NCI-H1436 treated with DMSO at 0.1 percent for 48 hours (cell line): ENCODE measurements at places on chromosomes 5 and 9.

- no peak for DNase-seq
Observed at GRCh38 chr5:172435362-172436077, 18.8 kb downstream of the SH3PXD2B start.

- peak; percentile 46 for DNase-seq
Observed at GRCh38 chr9:107637421-107638420, 148.2 kb upstream of the KLF4 start.

DNA sequence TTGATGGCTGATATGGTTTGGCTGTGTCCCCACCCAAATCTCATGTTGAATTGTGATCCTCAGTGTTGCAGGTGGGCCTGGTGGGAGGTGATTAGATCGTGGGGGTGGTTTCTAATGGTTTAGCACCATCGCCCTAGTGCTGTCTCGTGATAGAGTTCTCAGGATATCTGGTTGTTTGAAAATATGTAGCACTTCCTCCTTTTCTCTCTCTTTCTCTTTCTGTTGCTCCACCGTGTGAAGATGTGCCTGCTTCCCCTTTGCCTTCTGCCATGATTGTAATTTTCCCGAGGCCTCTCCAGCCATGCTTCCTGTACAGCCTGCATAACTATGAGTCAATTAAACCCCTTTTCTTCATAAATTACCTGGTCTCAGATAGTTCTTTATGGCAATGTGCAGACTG lies 111.6 kb downstream of the SREK1 start:
- DNase-seq, result no peak

DNA sequence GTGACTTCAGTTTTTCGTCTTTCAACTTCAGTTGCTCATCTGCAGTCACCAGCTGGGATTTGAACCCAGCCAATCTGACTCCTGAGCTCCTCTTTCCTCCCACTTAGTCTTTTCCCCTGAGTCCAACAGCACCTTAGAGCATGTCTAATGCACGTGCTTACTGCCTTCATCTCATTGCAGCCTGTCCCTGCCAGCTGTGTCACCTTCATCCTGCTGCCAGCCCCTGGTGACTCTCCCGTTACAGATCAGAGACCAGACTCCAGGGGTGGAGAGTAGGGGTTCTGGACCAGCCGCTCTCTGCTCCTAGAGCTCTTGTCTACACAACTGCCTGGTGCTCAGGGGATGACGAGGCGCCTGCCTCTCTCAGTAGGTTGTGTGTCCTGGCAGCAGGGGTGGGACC lies 132.9 kb upstream of the LMX1B start:
- no peak for DNase-seq

DNA sequence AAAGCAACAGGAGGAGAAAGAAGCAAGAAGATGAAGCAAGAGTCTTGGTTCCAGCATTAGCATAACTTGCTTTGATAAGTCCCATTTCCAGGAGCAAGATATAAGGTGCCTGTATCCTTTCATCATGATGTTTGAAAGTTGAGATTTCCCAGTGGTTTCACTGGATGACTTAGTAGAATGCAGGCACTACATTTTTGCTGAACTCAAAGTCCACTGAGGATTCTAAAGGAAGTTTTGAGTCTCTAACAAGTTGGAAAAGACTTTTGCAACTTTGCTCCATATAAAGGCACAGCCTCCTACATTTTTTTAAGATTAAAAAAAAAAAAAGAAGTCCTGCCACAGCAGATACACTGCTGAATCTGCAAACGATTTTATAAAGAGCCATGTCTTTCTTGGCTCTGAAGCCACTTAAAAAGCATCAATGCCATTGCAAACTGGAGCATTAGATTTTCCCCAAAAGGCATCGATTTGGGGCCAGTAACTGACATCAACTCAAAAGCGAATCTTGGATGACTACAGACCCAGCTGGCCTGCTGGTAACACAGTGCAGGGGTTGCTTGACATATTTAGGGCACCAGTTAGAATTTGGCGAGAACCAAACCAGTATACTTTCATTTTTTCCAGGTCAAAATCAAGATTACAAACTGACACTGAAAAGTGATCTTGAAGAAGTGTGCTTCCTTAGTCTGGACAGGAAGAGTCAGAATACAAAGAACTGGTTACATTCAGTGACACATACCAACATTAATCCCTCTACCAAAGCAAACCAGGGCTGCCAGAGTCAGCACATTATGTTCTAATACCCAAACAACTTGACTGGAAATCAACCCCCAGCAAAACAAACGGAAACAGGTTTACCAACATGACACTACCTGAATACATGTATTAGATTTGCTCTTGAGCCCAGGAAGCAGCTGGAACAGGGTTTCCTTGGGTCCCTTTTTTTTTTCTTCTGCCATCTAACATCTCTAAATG lies 39.1 kb upstream of the KCNV2 start:
- DNase-seq, result no peak

DNA sequence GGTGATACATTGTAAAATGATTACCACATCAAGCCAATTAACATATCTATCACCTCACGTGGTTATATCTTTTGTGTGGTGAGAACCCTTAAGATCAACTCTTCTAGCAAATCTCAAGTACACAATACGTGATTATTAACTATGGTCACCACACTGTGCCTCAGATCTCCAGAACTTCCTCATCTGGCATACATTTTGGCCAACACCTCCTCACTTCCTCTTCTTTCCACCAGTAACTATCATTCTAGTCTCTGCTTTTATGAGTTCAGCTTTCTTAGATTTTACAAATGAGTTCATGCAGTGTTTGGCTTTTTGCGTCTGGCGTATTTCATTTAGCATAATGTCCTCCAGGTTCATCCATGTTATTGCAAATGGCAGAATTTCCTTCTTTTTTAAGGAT lies 35.8 kb downstream of the PRKACG start:
- DNase-seq, result no peak

DNA sequence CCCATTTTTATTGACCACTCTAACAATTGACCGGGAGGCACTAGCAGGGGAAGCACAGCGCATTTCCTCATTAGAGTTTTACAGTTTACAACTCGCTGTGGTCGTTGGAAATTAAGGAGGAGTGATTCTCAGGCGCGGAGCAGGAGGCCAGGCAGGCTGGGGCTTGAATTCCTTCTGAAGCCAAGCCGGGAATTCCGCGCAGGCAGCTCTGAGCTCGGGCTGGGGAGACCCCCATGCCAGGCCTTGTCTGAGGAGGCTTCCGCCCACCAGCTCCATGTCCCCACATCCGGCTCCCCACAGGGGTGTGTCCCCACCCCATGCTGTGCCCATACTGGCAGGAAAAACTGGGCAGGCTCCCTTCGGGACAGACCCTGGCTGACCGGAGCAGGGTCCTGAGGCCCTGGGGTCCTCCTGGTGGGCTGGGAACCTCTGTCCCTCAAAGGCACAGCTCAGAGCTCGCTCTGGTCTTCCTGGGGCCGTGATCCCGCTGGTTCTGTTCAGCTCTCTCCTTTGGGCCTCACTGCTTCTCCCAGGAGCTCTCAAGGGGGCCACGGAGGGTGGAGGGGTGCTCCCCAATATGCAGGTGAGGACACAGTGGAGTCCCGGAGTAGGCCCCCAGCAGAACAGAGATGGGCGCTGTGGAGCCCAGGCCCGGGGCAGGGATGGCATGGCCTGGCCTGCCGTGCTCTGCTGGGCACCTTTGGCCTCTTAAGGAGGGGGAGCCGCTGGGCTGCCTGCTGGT lies 1.3 kb upstream of the NRARP start:
- DNase-seq, result no peak

DNA sequence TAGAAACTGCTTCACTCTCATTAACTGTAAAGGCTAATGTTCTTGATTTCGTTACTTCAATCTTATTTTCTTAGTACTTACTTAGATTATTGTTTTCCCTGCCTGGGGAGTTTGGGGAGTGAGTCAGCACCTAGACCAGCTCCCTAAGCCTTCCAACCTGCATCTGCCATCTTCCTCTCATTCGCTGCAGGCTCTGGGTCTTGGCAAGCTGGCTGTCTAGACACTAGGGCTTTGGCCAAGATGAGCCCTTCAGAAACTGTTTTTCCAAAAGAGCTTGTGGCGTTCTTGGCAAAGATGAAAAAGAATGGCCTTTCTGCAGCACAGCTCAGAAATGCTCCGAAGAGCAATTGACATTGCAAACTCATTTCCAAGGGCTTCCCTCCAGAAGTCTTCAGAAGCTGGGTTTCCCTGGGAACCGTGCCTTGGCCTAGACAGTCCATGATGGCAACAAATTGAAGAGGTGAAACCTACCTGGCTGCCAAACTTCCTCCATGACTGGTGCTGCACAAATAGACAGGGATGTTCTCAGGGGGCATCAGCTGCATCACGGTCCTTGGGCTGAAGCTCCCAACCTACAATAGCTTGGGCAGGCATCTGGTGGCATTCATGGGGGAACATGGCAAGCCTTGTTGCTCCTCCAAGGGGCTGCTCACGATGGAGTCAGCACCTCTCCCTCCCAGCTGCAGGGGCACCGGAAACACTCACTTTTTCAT lies 76.6 kb downstream of the NSUN2 start:
- no peak for DNase-seq

GRCh38 chr9:137449931-137450538 lies 8.9 kb upstream of the ENTPD8 start:
- DNase-seq, result no peak

GRCh38 chr5:145588113-145588512 lies 247.0 kb downstream of the PRELID2 start:
- no peak for DNase-seq

DNA sequence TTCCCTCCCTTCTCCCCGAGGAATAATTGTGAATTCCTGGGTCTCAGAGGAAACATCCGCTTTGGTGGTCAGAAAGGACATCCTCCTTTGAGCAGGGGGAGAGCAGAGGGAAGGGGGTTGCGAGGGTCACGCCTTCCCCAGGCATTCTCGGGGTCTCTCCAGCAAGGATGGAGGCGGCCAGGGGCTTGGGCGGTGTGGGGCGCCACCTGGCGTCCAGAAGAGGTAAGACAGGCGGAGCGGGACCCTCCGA lies 129.1 kb downstream of the KCNIP1 start:
- DNase-seq, result no peak

DNA sequence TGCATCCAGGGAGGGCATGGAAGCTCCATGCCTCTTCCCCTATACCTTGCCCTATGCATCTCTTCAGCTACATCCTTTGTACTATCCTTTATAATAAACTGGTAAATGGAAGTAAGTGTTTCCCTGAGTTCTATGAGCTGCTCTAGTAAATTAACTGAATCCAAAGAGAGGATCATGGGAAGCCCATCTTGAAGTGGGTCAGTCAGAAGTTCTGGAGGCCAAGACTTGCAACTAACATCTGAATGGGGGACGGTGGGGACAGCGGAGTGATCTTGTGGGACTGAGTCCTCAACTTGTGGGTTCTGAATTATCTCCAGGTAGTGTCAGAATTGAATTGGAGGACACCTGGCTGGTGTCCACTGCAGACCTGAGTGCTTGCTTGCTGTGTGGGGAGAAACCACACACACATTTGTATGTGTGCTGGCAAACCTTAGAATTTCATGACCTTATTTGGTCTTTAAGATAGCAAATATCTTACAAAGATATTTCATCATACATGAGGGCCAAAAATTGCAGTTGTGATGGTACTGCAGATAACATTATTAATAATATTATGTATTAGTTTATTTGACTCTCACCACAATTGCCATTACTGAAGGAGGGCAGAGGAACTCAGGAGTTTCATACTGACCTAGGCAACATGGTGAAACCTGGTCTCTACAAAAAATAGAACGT lies 5.5 kb upstream of the PRELID2 start:
- DNase-seq, result no peak

DNA sequence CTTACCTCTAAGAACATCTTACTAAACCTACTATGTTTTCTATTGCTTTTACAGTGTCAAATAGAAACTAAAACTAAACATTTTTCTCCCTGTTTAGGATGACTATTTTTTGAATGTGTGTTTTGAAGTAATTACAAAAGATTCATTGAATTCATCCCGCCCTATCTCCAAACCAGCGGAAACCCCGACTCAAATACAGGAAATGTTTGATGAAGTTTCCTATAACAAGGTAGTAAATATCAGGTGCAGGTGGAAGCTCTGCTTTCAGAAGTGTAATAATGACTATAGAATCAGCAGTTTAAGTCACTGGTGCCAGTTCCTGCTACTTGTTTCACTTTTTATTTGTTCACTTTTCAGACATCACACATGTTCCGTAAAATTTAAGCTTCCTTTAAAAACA lies 20.0 kb downstream of the ERAP2 start:
- no peak for DNase-seq

DNA sequence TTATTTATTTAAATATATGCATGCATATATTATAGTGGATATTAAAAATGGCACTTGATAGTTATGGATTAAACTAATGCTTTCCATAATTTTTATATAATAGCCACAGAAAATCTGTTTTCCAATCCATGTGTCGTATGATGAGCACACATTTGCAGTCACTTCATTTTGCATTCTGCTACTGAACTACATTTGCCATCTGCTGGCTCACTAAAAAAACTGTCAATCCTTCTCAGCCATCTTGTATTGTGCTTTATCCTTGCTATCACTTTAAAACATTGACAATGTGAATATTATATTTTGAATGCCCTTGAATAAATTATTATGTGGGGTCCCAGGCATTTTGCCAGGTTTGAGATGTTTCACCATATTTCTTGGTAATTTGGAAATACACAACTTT lies 586.6 kb downstream of the DNAH5 start:
- DNase-seq, result no peak

- DNase-seq, result no peak
Observed at GRCh38 chr9:33080534-33080933, 4.1 kb upstream of the SMU1 start.

GRCh38 chr5:157350939-157351801 lies 85.2 kb downstream of the CYFIP2 start:
- DNase-seq, result no peak

DNA sequence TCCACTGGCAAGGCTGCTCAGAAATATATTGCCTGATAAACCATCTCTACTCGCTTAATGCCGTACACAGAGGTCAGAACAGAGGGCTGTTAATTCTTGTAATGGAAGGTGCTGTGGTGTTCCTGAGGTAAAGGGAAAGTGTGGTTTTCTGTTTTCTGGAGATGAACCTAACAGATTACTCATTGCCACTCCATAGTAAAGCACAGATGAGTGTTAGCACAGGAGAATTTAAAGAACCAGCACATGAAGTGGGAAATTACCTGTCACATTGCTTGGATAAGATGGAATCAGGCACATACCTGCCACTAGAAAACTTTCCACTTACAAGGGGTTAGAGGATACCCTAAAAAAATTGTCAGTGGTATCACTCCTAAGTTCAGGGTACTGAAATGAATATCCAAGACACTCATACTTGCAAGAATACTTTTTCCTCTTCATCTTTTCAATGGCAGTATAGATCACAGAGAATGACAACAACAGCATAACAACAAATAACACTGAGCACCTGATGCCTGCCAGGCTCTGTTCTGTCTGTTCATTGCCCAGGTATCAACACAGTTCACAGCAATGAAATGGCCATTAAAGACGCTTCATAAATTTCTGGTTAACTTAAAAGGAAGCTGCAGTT lies 152.9 kb upstream of the GNA14 start:
- no peak for DNase-seq

- no peak for DNase-seq
Observed at GRCh38 chr5:73392775-73393174, 55.8 kb downstream of the FOXD1 start.

DNA sequence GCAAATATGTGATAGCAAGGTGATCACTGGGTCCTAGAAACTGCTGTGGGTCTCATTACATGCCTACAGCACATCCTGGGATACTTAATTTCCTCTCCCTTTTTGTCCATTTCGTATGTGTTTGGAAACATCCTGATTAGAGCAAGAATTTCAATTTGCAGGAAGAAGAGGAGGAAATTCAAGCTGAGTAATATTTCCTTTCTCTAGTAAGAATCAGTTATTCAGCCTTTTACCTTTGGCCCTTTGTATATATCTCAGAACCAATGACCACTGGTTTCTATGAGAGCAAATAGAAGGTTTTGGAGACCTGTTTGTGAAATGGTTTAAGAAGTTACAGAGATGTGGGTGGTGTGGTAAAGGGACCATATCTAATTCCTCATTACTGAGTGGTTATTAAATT lies 171.6 kb downstream of the RMI1 start:
- no peak for DNase-seq

- DNase-seq, result no peak
Observed at GRCh38 chr5:21685522-21685921, 1167.6 kb downstream of the CDH12 start.
